HT1080 (cell line): ENCODE measurements at places on chromosomes 6 and 20.
A peak's percentile ranks its signal among the peaks of the same experiment; 100 is the strongest.

DNA sequence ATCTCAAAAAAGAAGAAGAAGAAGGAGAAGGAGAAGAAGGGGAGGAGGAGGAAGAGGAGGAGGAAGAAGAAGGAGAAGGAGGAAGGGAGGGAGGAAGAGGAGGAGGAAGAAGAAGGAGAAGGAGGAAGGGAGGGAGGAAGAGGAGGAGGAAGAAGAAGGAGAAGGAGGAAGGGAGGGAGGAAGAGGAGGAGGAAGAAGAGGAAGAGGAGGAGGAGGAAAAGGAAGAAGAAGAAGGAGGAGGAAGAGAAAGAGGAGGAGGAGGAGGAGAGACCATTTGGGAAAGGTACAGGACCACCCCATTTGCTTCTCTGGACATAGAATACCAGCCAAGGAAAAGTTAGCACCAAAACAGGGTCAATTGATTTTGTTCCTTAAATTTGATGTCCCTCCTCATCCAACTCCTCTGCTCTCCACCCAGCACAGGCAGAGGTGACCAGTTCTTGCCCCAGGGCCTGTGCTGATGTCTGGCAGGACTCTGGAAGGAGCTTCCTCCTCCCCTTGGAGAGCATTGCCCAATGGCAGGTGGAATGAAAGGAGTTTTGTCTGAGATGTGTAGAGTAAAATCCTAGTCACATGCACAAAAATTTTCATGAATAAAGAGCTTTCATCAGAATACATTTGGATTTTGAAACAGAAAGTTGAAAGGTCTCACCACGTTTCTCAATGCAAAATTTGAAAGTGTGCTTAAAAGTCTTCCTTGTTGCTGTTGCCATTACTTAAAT lies 182.9 kb downstream of the LY86 start:
- DNase-seq = no peak

- DNase-seq = no peak
Measured at GRCh38 chr6:32764048-32764447, 716 bp upstream of the HLA-DQB2 start.

GRCh38 chr6:127069659-127070279 lies 48.7 kb upstream of the RSPO3 start:
- DNase-seq = peak; percentile 32

DNA sequence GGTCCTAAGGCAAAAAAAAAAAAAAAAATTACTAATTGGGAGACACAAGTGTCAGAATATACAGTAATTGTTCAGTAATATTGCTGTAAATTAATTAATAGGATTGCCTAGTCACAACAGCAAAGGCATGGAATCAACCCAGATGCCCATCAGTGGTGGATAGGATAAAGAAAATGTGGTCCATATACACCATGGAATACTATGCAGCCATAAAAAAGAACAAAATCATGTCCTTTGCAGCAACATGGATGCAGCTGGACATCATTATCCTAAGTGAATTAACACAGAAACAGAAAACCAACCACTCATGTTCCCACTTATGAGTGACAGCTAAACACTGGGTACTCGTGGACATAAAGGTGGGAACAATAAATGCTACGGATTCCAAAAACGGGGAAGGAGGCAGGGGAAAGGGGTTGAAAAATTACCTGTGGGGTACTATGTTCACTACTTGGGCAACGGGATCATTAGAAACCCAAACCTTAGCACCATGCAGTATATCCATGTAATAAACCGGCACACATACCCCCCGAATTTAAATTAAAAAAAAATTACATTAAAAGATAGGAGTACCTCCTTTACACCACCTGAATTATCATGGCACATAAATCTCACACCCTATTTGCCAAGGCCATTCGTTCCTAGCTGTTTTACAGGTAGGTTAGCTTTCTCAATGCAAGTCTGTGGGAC lies 689 bp upstream of the PFDN4 start:
- DNase-seq = no peak

GRCh38 chr6:16434885-16435284 lies 196.5 kb downstream of the GMPR start:
- DNase-seq = no peak
